ENCODE measurements at places on chromosomes 3 and 15.

DNA sequence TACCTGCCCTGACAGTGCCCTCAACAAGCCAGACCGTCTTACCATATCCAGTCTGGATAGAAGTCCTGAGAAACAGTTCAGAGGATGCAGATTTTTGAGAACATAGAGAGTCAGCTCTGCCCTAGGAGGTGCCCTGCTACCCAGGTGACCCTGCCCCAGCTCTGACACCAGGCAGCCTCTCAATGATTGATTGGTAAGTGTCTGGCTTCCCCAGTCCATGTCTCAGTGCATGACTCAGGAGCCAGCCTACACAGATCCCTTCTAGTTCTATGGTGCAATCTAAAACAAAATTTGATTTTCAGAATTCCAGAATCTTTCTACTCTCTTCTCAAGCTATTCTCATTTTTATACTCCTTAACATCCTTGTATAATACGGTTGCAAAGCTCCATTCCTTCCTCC is 292.1 kb downstream of the VPS13C start:
- DNase-seq, result no peak

- DNase-seq, result no peak
These were observed 72.1 kb downstream of the CLSTN2 start for GRCh38 chr3:140007081-140007480.

DNA sequence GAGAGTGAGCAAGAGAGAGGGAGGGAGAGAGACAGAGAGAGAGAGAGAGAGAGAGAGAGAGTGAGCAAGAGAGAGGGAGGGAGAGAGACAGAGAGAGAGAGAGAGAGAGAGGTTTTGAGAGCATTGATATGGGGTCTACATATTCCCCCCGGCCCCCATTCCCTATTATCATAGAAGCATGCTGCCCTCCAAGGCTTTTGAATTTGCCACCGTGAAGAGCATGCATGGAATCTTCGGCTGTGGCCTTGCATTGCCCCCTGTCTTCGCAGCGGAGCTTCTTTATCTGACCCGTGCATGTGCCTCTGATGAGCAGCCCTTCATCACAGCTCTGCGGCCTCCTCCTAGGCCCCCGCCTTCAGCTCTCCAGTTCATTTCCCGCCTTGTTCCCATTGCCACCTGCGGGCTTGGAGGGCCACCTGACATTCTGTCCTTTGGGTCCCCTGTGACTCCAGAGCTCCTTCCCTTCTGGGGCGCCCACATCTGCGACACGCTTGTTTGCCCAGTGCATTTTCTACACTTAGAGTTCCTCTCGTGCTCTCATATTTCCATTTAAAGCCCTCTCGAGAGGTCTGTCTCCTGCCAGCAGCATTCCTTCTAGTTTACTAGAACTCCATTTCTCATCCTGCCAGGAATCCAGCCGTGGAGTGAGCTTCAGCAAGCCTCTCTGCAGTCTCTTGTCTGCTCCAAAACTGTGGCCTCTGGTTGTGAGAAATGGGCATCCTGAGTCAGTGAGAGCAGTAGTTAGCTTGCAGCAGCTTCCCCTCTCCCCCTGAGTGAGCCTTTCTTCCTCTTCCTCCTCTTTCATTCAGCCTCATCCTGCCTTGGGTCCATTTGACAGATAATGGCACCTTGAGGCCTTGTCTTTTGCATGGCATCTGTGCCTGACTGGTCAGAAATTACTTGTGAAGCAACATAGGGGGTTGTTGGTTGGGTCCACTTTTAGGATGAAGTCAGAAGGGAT is 25.3 kb downstream of the LPP start:
- peak; percentile 56 for DNase-seq

DNA sequence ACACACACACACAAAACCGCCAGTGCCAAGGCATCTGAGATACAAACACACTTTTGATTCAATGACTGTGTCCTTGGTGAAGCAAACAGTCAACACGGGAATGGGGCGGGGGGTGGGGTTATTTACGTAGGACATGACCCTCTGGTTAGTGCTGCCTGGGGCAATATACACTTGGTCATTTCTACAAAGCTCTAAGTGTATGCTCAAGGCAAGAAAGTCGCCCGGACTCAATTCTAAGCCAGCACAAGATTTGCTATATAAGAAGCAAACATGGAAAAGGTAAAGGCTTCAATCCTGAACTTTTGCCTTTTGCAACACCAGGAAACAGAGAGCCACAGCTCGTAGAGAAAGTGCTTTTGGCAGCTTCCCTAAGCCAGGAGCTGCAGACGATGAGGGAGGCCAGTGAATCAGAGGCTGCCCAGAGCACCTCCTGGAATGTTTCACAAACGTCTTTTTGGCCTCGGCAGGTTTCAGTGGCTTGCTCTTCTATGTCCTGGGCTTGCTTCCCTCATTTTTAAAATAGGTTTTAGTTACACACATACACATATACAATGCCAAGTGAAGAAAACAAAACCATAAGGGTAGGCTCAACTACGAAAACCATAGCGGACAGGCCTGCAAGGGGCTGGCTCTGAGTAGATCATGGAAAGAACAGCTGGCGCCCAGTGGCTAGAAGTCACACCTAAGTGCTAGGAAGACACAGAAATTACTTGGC is 73.6 kb downstream of the TM4SF4 start:
- DNase-seq, result no peak

DNA sequence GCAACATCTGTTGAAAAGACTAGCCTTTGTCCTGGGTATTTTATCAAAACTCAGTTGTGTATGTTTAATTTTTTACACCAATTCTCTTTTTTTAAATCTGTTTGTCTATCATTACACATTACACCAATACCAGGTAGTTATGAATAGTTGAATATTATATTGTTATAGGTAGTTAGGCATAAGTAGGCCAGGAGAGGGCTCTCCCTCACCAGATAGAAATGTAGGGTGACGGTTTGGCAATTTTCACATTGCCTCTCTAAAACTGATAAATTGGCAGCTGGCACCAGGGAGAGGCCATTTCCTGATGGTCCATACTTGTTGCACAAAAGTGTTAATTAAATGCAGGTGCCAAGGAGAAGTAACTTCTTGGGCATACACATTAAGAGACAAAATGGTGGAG is 483.1 kb upstream of the EPHA6 start:
- no peak for DNase-seq

GRCh38 chr3:113405180-113405579 is 36.1 kb downstream of the CFAP44 start:
- no peak for DNase-seq

- DNase-seq, result peak; percentile 56
These were observed 33.4 kb downstream of the MAGEF1 start for GRCh38 chr3:184678317-184679055.

- no peak for DNase-seq
These were observed 3.6 kb upstream of the MRAS start for GRCh38 chr3:138344754-138345153.

- DNase-seq, result no peak
These were observed 9.0 kb downstream of the P2RY1 start for GRCh38 chr3:152843955-152844354.

DNA sequence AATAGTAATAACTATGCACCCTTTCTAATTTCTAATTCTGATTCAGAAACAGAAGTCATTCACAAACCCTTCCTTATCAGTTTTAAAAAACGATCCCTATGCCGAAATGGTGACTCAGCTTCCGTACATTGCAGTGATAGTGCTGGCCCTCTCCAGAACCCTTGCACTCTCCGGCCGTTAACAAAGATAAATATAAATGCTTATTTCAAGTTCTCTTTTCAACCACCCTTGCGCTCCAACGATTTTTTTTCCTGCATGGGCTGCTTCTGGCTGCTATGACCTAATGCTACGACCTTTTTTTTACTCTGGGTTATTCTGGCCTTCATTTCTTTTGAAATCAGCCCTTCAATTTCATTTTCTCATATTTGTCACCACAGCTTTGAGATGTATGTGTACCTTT is 646.2 kb downstream of the NTRK3 start:
- no peak for DNase-seq

GRCh38 chr15:55907797-55908196 is 85.6 kb downstream of the NEDD4 start:
- DNase-seq, result no peak

- no peak for DNase-seq
These were observed 73.4 kb downstream of the MME start for GRCh38 chr3:155153242-155154186.

GRCh38 chr3:124643453-124643852 is 86.8 kb upstream of the UMPS start:
- DNase-seq, result no peak

GRCh38 chr3:138426211-138426610 is 8.2 kb upstream of the ESYT3 start:
- DNase-seq, result no peak

GRCh38 chr3:149352556-149352955 is 19.1 kb upstream of the TM4SF18 start:
- DNase-seq, result peak; percentile 28

GRCh38 chr3:40766396-40766795 is 241.6 kb downstream of the ZNF621 start:
- DNase-seq, result no peak

DNA sequence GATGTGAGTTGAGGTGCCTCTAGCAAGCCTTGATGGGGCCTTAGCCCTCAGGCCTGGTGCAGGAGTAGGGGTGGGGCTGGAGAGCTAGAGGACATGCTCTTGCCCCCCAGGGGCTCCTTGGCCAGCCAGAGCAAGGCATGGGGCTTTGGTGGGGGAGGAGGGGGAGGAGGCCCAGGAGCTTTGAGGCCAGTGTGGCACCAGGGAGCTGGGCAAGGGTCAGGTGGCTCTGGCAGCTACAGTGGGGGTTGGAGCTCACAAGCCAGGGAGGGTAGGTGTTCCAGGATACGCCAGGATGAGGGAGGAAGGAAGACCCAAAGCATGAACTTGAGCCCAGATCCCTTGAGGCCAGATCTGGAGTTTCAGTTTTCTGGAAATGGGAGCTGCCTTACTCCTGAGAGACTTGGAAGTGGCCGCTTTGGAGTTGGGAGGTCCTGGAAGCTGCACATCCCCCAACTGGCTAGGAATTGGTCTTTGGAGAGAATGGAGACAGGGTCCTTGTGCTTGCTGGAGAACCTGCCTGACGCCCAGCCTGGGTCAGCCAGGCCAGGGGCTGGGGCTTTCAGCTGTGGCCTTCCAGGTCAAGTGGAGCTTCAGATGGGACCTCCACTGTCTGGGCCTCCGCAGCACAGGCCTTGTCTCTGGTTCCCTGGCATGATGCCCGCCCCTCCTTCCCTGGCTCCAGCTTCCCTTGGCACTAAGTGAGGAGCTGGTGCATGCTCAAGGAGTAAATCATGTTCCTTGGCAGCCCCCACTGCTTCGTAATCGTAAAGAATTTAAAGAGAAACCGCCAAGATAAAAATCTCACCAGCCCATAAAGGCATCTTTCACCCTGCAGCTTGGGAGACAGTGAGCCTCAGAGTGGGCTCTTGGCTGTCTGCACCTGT is 8.7 kb downstream of the SEMA3F start:
- no peak for DNase-seq

- no peak for DNase-seq
These were observed 10.7 kb downstream of the CCR3 start for GRCh38 chr3:46252980-46253379.

- no peak for DNase-seq
These were observed 37.0 kb downstream of the UMPS start for GRCh38 chr3:124767264-124767663.

- peak; percentile 42 for DNase-seq
These were observed 169.7 kb upstream of the TMCO5A start for GRCh38 chr15:37764733-37765191.

DNA sequence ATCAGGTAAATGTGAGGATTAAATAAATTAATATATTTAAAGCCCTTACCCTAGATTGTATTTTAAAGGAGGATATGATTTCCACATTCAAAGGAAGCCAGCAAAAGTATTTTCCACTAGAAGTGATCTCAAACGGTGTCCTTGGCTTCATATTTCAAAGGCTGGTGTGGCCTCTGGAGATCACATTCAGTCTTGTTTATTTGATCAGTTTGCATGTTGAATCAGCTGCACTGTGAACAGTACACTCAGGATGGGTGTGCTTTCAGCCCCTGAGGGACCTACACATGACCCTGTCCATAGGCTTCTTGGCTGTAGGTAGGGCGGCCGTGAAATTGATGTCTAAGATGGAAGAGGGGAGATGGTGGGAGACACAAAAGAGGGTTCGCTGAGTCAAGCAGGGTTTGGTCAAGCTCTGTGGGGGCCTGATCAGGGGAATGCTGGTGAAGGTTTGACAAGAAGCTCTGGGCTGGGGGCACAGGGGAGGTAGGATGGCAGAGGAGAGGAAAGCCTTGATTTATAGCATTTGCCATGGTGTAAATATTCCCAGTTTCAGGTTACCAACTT is 21.9 kb downstream of the CYP8B1 start:
- peak; percentile 38 for DNase-seq

DNA sequence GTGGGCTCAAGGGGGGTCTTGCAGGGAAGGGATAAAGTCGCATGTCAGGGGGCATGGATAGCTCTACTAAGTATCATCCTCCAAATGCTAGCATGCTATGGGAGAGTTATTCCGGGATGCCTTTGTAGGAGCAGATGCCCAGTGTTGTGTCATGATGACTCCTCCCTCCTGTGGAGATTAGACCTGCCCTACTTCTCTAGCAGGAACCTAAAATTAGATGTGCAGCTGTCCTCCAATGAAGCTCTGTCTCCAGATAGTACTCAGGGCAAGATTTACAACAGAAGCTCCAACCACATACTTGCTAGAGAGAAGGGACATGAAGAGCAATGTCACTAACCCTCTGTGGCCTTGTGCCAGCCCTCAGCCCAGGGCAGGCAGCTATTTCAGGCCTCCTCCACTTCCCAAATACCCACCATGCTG is 82.5 kb downstream of the AGBL1 start:
- DNase-seq, result no peak

- DNase-seq, result no peak
These were observed 235.2 kb downstream of the DTWD1 start for GRCh38 chr15:49855917-49856637.

DNA sequence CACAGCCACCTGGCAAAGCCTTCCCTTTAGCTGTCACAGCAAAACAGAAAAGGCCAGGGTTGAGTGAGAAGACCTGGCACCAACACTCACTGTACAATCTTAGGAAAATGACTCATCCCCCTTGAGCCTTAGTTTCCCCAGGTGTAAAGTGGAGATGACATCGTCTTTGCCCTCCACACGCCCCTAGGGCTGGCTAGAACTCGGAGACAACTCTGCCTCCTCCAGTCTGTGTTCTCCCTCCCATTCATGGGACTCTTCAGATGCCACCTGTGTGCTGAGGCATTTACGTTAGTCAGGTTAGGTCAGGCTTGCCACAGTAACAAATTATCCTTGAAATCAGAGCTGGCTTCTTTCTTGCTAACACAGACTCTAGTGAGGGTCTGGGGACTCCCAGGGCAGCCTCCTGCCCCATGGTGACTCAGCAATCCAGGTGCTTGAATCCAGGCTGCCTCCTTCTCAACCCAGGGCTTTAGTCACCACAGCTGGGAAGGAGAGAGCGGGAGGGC is 252.6 kb downstream of the PLCL2 start:
- DNase-seq, result no peak

- DNase-seq, result no peak
These were observed 260.5 kb downstream of the PTPRG start for GRCh38 chr3:61821823-61822251.
